ENCODE measurements at places on chromosomes 12 and 14.
A peak's percentile ranks its signal among the peaks of the same experiment; 100 is the strongest.

GRCh38 chr12:106845902-106846301 lies 71.4 kb downstream of the RIC8B start:
- DNase-seq: no peak

- DNase-seq: no peak
Observed at GRCh38 chr14:65026526-65026925, 39.8 kb downstream of the FNTB start.

GRCh38 chr14:95226801-95227200 lies 69.5 kb upstream of the DICER1 start:
- DNase-seq: no peak

DNA sequence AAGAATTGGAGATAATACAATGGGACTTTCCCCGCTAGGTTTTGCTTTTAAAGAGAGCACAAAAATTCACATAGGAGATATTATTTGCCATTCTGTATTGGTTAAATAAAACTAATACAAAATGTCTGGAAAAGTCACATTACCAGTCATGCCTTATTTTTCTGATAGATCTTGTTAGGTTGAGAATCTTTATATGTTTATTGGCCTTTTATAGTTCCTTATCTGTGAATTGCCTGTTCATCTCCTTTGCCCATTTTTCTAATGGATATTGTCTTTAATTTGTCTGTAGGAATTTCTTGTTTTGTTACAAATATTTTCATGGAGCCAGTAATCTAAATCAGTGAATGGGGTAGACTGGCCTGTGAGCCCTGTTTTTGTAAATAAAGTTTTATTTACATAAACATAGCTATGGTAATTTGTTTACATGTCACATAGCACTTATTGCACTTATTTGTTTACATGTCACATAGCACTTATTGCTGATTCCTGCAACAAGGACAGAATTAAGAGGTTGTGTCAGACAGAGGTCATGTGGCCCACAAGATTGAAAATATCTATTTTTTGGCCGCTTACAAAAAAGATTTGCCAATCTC lies 65.0 kb downstream of the ATF7IP start:
- no peak for DNase-seq

DNA sequence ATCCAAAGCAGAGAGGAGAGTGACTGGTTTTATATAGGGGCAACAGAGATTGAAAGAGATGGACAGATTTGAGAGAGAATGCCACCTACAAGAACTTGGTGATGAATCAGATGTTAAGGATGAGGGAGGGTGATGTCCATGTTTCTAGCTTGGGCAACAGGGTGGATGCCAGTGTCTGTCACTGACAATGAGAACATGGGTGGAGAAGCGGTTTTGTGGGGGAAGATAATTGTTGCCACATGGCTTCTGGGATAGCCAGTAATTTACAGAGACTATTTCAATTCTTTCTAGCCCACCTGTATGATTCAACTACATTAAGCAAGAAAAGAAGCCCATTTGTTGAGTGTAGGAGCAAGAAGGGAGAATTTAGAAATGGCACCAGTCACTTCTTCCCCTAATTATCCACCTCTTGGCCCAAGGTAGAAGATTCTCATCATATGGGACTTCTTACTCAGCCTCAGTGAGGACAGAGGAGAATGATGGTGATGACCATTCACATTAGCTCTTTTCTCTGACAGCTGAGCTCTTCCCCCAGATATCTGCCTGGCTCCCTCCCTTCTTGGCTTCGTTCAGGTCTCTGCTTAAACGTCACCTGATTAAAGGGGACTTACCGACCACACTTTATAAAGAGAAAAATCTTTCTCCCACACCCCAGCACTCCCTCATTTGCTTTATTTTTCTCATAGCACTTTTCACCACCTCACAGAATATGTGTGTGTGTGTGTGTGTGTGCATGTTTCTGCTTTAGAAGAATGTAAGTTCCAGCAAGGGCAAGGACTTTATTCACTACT lies 117.8 kb downstream of the DUSP6 start:
- DNase-seq: no peak

- DNase-seq: no peak
Observed at GRCh38 chr12:110379197-110379596, 24.3 kb downstream of the ANAPC7 start.

GRCh38 chr12:54561164-54561563 lies 11.8 kb downstream of the PDE1B start:
- DNase-seq: no peak

DNA sequence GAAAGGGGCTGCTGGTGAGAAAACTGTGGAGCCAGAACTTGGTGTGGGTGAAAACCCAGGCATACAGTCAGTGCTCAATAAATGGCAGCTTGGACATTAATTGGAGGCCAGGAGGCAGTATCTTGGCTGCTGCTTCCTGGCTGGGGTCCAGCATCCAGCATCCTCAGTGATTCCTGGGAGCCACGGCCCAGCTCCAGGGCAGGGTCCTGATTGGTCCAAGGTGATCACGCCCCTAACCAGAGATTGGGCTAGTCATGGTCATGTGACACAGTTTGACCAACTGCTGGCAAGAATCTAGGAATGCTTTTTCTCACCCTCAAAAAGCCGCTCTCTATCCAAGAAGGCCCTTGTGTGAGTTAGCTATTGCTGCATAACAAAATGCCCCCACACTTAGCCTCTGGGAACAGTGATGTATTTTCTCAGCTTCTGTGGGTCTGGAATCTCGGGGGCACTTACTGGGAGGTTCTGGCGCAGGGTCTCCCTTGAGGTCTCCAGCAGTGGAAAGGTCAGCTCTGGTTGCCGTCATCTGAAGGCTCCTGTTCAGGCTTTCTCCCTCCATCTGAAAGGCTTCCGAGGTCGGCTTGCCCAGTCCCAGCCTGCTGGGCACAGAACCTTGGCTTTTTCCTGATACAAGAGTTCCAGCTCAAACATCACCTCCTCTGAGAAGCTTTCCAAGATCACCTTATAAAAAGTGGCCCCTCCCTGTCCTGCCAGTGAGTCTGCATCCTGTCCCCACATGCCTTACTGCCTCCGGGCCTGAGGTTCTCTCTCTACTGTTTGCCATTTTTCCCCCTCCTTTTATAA lies 119.2 kb upstream of the NCOR2 start:
- DNase-seq: peak; percentile 18

- peak; percentile 3 for DNase-seq
Observed at GRCh38 chr14:92362781-92363235, 39.8 kb downstream of the SLC24A4 start.

DNA sequence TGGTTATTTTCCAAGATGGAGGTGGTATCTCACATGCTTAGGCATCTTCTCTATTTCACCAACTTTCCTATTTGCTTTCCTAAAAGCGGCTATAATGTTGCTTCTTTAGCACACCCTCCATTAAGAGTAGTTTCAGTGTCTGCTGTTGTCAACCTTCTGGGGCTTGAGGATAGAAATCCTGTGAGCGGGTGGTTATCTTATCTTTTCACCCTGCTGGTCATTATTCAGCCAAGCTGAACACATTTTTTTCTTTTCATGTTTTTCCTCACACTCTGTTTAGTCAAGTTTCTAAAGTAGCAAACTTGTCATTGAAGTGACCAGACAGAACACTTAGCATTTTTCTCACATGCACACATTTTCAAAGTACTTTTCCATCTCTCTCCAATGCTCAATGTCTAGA lies 104.5 kb downstream of the SLC8A3 start:
- no peak for DNase-seq

DNA sequence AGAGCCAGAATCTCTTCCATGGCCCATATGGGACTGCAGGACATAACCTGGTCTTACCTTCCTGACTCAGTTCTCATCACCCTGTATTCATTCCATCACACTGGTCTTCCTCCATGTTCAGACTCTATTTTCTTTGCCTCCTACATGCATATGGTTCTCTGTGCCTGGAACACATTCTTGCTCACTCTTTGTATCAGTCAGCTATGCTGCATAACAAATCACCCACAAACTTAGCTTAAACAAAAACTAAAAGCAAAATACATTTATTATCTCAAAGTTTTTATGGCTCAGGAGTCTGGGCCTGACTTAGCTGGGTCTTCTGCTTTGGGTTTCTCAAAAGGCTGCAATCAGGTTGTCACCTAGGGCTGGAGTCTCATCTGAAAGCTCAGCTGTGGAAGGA lies 712.6 kb upstream of the TBX3 start:
- no peak for DNase-seq
